Fibroblast of skin of left quadriceps (primary cell): ENCODE measurements at places on chromosomes 5 and 9.

- DNase-seq, result no peak
Observed at GRCh38 chr9:36637491-36638270, 65.0 kb downstream of the MELK start.

DNA sequence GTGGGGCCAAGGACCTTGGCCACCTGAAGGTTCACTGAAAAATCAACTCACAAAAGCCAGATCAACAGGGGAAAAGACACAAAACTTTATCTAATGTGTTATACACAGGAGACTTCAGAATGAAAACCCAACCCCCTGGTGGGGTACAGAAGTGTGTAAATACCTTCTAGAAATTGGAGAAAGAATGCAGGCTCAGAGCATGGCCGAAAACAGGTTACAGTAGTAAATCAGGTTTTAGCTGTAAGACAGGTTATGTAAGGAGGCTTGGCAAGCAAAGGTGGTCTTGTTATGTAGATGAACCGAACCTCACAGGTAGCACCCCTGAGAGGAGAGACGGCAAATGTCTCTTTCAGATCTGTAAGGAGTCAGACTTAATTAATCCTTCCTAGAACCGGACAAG, 10.0 kb downstream of the CEMIP2 start:
- DNase-seq, result no peak

- DNase-seq, result no peak
Observed at GRCh38 chr5:180915924-180916323, 17.0 kb downstream of the BTNL8 start.

DNA sequence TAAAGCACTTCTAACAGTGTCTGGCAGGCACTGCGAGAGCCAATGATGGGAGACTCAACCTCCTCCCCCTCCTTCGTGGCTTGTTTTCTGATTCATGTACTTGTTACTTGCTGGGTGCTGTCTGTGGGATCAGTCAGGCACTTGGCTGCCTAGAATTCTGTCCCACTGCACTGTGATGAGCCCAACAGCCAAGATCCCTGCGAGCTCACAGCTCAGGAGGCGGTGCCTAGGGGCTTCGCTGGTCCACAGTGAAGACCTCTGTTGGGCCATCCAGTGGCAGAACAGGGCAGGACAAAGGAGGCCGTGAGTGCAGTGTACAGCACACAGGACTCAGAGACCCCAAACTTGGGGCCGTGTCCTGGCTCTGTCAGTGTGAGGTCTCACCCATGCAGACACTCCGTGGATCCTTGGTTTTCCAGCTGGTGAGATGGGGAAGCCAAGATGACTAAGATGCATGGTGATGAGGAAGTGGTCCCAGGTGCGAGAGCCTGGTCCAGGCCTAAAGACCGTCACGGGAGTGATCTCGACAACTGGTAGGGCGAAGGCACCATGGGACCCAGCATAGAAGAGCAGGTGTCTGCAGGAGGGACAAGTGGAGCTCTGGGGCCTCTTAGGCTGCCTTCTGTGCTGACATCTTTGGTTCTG, 19.5 kb downstream of the MYMK start:
- DNase-seq, result no peak

DNA sequence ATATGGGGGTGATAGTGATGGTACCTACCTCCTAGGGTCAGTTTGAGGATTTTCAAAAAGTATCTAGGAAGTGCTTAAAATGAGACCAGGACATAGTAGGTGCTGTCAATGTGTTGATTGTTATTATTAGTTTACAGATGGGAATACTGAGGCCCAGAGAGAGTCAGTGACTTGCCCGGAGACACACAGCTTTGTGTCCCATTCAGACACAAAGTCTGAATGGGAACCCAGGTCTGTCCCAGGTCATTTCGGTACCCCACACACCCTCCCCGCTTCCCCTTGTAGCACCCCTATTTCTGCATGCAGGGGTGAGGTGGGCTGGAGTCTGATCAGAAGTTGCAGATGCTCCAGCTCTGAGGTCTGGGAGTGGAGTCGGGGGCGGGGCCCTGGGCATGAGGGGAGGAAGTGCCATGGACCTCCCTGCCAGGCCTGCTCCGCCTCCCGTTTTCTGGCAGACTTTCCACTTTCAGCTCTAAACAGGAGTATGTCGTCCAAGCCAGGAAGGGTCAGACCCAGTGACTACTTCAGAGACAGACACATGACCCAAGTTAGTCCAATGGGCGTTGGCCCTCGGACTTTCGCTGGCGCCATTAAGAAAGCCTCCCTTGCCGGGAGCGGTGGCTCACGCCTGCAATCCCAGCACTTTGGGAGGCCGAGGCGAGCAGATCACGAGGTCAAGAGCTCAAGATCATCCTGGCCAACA, 3.2 kb upstream of the DBN1 start:
- no peak for DNase-seq

DNA sequence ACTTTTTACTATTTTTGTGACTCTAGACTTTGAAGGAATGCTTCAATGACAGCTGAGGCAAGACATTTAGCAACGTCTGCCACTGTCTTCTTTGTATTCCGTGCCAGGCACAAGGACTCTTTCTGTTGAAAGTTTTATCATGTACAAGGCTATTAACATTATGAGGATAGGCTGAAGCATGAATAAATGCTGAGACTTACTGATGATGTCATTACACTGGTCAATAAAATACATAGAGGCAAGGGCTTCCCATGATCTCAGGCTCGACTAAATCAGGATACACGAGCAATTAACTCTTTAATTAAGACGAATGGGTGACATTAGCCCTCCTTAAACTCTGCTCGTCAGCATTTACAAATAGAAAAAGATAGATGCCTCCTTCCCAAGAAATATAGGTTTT, 1393.3 kb upstream of the WWC1 start:
- DNase-seq, result no peak

GRCh38 chr5:6905883-6906282, 192.7 kb downstream of the TENT4A start:
- no peak for DNase-seq

GRCh38 chr5:59362438-59362837, 531.1 kb downstream of the PDE4D start:
- DNase-seq, result no peak

DNA sequence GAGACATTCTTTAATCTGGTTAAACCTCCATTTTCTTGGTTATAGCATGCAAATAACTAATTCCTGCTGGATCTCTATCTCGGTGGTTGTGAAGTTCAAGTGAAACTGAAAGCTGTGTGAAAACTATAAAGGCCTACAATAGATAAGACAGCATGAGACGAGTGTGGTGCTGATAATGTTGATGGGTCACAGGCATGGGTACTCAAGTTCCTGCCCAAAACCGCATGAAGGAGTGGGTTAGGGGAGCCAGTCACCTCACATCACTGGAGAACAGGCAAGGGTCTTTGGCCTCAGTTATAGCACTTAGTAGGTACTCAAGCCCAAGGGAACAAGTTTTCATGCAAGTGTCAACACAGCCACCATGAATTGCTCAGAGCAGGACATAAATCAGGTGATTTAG, 16.7 kb downstream of the HMHB1 start:
- DNase-seq, result no peak

DNA sequence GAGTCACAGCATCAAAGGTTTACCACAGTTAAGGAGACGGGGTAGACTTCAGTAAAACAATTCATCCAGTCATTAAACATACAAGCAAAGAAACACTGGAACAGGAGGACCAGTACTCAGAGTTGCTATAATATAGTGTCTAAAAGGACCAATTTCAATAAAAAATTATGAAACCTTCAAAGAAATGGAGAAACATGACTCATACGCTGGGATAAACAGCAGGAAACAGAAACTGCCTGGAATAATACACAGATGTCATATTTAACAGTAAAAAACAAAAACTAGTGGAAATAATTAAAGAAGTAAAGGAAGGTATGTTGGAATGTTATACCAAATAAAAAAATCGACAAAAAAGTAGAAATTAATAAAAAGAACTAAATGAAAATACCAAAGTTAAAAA, 1075.9 kb downstream of the NR2F1-AS1 start:
- DNase-seq, result no peak

DNA sequence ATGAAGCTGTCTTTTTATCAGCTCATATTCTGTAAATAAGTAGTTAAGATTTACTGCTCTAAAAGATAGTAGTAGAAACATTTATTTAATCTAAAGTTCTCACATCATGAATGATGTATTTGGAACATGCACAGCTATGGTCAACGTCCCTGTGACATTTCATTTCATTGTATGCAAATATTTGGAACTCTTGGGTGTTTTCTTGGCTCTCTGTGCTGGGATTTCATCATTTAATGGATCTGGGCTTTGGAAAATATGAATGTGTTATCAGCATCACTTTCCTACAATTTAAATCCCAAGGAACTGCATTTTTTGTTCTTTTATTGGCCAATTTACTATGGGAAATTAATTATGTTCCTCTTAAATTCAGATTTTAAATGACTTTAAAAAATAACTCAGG, 462.9 kb downstream of the SEMA5A start:
- no peak for DNase-seq

DNA sequence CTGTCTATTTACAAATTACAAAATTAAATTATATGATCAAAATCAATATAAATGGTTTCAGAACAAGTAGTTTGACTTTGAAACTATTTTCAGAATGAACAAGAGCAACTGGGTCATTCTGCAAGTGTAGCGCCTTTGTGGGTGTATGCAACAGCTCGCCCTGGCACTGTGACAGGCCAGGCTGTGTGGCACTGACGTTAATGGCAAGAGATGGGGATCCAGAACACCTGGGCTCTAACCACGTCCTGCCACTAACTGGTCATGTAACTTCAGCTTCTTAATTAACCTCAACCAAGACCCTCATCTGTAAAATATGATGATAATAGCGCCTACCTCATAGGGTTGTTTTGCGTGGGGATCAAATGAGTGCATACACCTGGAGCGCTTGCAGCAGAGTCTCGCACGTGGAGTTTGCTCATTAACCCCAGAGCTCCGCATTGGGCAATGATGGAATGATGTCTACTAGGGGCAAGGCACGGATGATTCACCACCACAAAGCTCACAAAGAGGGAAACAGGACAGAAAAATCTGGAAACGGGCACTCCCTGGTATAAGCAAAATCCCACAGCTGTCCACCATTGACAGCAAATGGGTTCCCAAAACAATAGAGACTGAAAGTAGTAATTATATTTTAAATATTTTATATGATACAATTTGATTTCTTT, 639.4 kb downstream of the SEMA5A start:
- DNase-seq, result no peak
